RWPE1 (cell line): ENCODE measurements at places on chromosomes 12 and 14.

DNA sequence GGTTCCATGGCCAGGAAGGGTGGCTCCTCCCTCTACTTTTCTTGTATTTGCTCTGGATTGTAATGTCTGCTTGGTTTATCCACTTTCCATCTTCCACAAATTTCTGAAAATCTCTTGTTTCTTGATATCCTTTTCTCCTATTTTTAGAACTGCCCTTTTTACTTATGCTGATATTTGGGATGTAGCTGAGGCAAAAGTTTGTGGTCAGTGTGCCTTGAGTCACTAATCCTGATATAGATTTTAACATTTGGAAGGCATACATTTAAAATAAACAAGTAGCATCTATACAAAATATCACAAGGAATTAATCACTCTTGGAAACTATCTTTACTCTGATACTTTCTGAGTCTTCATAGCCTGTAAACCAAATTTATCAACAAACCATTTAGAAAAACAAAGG is 11.0 kb downstream of the GRIP1 start:
- DNase-seq, result no peak

DNA sequence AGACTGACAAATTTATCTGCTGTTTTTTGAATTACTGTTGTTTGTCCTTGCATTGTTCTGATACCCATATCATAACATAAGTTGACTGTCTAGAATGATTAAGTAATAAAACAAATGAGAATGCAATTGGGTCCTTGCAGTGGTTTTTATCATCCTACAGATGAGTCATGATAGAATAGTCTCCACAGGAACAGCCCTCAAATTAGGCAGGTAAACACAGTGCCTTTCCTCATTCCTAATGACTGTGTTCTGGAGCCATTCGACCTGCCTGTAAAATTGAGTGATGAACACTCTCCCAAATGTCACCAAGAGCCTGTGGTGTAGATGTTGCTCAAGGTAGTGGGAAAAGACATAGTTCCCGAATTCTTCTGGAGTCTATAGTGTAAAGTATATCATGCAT is 12.3 kb downstream of the NKX2-8 start:
- peak; percentile 8 for DNase-seq

GRCh38 chr12:71935594-71935993 is 3.1 kb upstream of the TPH2 start:
- no peak for DNase-seq

GRCh38 chr14:65704850-65705249 is 292.3 kb downstream of the FUT8 start:
- no peak for DNase-seq

GRCh38 chr12:123931686-123932321 is 40.8 kb downstream of the CCDC92 start:
- no peak for DNase-seq
